ENCODE measurements at places on chromosomes 1 and 21.

- DNase-seq, result no peak
Measured at GRCh38 chr1:218171302-218171893, 113.7 kb upstream of the RRP15 start.

GRCh38 chr1:151314137-151314875, 12.9 kb downstream of the PI4KB start:
- no peak for DNase-seq

- DNase-seq, result no peak
Measured at GRCh38 chr1:17027403-17027802, 15.7 kb upstream of the ATP13A2 start.

DNA sequence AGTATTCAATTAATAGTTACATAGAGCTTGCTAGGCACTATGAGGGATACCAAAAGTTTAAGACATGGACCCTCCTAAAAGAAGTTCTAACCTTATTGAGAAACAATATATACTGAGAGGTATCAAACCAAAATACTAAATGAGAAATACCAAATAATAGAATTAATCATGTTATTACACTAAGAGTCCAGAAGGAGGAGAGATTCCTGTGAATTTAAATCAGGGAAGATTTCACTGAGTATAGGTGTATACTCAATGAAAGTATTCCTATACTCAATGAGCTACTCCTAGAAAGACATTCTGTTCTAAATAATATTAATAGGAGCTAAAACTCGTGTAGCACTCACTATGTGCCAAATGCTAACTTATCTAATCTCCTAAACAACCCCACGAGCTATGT, 9.4 kb downstream of the CR1L start:
- DNase-seq, result no peak

DNA sequence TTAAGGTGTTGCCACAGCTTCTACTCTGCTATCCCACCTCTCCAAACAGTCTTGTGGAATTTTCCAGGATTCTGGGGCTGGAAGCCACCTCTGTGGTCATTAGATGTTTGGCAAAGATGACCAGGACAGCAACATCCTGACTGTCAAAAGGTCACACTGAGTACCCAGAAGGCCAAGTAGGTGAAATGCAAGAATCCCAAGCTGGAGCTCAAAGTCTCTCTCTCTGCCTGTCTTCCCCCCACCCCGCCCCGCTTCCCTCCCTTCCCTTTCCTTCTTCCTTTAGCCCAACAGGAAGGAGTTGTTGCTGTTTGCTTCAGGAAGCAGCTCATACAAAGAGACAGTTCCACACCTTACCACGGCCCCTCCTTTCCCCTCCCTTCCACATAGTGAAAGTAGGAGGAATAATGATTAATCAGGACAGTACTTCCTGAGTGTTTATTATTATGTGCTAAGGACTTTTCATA, 75.6 kb upstream of the SLC2A1 start:
- no peak for DNase-seq

DNA sequence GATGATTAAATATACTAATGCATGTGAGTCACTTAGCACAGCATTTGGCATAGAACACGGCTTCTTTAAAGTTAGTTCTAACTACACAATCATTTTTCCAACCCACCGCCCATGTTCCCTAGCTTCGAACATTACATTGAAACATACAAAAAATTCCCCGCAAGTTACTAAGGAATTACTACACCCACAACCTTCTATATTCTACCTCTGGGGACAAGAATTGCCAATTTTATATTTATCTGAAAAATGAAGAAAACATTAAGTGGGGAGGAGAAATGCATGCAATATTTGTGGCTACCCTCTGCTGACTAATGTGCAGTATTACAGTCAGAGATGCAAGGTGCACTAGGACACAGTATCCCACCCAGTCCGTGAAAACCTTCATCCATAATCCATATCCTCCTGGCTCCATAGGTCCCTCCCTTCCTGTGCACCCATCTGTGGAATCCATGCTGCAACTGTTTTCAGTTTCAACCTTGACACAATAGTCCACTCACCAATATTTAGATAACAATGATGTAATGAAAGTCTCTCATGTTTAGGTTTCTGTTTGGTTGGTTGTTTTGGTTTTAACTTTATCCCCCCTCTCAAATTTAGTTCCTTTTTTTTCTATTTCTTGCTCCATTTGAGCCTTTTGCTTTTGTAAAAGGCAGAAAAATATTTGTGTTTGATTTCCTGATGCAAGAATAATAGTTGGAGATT, 31.6 kb downstream of the RGS5 start:
- no peak for DNase-seq

GRCh38 chr1:29451368-29451892, 215.1 kb downstream of the PTPRU start:
- no peak for DNase-seq

- DNase-seq, result no peak
Measured at GRCh38 chr1:77394166-77394565, 112.3 kb downstream of the AK5 start.

GRCh38 chr1:5914676-5915365, 77.4 kb downstream of the NPHP4 start:
- no peak for DNase-seq

GRCh38 chr1:105872817-105873216, 1183.7 kb upstream of the PRMT6 start:
- no peak for DNase-seq

DNA sequence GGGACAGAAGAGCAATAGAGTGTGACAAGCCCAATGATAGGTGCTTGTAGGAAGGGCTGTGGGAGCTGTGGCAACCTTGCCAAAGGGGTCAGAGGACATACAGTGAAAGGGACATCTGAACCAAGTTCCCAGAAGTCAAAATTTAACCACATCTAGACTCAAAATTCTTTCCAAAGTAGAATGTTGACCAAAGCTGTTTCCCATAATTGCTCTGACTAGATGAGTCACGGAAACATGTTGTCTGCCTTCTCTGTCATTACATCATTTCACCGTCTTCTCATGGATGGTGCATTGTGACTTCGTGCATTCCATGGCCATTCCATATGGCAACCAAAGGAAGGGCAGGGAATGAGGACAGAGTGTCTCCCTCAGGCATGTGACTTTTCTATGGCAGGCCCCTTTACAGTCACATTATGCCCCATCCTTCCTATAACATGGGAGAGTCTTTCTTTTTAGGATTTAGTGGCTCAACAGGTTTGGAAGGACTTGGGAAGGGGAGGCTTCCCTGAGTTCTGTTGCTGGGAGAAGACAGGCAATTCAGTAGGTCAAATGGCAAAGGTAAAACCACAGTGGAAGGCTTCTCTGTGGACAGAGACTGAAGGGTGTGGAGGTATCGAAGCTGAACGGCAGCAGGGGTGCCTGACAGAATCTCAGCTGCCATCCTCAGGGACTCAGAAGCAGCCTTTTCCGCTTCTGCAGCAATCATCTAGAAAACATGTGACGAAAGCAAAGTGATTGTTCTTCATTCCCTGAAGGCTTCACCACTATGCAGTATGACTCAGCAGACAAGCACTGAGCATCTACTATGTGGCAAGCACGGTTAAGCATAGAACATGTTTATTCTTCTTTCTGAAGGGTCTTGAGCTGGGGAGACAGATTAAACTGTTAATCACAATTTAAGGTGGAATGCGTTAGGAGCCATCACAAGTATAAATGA, 24.7 kb downstream of the NPHS2 start:
- no peak for DNase-seq

DNA sequence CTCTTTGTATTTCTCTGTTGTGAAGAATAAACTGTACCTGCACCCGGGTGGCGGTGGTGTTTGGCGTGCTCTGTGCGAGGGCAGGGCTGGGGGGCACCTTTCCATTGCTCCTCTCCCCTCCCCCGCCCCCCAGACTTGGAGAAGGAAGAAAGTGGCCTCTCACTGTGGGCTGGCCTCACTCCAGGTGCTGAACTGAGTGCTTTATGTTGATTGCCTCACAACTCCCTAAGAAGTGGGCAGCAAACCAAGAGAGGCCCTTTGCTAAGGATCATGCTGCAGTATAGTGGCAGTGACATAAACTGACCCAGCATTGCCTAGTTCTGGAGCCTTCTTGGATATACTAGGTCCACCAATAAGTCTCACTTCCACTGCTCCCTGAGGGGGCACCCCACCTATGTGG, 20.2 kb downstream of the A3GALT2 start:
- no peak for DNase-seq

- no peak for DNase-seq
Measured at GRCh38 chr1:10685196-10685807, 111.1 kb downstream of the CASZ1 start.

GRCh38 chr1:165047994-165048393, 308.5 kb downstream of the LMX1A start:
- DNase-seq, result no peak

DNA sequence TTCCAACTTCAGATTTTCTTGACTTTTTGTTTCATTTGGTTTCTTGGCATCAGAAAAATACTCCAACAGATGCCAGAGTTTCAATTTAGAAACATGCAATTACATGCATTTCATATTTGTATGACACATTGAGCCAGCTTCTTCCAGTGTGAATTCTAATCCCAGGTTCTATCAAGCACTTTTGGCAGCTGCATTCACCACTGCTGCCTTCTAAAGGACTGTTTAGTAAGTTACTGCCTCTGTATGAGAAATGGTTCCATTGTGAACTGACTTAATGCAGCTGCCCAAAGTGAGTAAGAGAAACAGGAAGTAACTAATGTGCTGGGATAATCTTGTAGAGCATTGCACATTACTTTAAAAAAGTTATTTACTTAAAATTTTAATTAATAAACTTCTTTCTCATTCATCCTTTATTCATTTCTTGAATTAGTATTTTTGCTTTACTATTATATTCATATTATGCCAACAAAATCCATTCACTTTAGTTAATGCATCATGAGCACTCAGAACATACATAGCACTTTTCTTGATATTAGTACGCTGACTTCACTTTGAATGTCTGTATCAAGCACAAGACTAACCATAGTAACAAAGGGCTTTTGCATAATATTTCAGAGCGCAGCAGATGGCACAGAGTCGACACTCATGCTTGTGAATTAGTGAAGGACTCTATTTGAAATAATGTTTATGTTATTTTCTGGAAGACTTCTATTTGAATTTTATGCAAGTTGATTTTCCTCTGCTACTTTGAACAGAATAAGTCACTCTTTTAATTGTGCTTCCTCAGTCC, 9.8 kb downstream of the RGS18 start:
- no peak for DNase-seq

- DNase-seq, result no peak
Measured at GRCh38 chr1:171296897-171297296, 17.1 kb upstream of the FMO4 start.

- DNase-seq, result no peak
Measured at GRCh38 chr1:47693115-47693514, 255.3 kb downstream of the FOXD2 start.

DNA sequence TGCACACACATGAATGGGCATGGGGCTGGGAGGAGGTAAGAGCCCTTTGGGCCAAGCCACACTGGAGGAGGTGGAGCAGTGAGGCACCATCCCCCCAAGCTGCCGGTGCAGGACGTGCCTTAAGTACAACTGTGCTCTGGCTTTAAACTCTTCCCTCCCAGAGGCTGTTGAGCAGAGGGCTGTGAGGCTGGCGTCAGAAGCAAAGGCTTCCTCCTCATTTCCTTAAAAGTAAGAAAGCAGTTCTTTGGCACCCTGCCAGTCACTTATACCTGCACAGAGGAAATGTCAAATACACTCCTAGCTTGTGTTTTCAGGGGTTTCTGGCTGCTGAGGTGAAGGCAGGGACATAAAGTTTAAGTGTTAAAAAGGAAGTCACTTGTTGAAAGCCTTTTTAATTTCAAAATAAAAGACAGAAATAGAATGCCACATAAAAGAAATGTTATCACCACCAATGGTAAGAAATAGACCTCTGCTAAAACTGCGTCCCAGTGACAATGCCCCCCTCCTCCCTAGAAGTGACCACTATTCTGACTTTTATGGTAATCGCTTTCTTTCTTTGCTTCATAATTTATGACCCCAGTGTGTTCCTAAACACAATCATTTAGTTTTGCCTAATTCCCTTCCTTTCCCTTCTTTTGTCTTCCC, 33.0 kb downstream of the LAMC2 start:
- no peak for DNase-seq

GRCh38 chr1:192311281-192311680, 5.5 kb upstream of the RGS21 start:
- no peak for DNase-seq

DNA sequence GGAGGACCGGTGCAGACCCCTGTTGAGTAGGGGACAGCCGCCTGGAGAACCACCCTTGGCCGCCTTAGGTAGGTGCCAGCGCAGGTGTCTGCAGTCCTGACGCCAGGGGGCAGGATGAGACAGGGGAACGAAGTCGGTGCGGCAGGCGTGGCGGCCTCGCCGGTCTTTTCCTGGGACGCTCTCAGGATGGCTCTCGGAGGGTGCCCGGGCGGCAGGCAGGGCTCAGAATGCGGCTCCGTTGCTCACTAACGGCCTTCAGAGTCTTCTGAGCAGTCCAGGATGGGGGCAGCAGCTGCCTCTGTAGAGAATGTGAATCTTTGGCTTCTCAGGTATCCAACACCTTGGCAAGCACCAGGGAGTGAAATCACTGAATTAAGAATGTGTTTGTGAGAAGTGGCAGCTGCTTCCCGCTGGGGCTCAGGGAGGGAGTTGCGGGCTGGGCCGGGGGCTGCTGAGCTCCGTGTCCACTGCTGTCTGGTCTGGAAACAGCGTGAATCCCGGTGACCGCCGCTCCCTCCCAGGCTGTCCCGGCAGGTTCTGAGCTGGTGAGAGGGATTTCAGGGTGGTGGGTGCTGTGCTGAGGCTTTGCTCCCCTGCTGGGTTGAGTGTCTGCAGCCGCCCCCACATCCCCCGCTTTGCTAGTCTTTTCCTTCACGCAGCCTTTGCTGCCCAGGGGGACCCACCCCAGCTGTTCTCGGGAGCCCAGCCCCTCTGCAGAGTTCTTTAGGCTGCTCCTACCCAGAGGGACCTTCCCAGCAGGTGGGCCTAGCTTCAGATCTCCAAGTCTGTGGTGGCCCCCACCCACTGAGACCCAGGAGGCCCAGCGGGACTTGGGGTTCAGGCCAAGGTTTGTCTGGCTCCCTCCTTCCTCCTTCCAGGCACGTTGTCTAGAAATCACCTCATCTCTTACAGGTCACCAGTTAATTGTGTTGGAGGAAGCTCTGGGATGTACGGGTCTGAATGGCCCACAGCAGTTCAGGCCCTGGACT, 11.1 kb upstream of the C1orf174 start:
- peak; percentile 63 for DNase-seq

DNA sequence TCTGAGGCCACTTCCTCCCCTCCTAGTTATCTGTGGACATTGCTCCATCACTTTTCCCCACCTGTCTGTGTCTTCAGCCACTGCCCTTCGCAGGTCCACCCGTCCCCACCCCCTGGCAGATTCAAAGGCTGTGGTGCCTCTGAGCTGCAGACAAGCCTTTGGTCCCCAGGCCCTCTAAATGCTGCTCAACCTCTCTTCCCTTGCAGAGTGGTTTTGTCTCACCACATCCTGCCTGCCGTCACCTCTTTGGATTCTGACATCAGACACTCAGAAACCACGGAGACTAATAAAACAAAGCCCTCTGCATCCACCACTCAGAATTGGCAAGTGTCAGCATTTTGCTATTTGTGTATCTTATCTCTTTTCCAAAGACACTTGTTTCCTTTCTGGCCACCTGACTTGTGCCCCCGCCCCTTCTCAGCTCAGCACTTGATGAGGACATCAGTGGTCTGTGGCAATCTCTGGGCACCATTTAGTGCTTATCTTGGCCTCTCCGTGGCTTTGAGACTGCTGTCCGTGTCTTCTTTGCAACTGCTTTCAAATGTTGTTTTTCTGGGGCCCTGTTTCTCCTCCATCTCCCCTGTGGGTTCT, 7.7 kb downstream of the CNIH3 start:
- DNase-seq, result no peak

All from stimulated activated CD4-positive, alpha-beta T cell treated with anti-CD3 and anti-CD28 coated beads, Interleukin-1b, Interleukin-23, amount 100 ng/mL, for 24 hours (primary cell).